ENCODE measurements at places on chromosomes 4 and X.

- no peak for DNase-seq
These were observed 44.7 kb downstream of the SETD7 start for GRCh38 chr4:139511320-139511719.

- no peak for DNase-seq
These were observed 143.7 kb downstream of the NAA11 start for GRCh38 chr4:79182209-79182608.

- no peak for DNase-seq
These were observed 246.3 kb downstream of the PPP3CA start for GRCh38 chr4:101101072-101101471.

DNA sequence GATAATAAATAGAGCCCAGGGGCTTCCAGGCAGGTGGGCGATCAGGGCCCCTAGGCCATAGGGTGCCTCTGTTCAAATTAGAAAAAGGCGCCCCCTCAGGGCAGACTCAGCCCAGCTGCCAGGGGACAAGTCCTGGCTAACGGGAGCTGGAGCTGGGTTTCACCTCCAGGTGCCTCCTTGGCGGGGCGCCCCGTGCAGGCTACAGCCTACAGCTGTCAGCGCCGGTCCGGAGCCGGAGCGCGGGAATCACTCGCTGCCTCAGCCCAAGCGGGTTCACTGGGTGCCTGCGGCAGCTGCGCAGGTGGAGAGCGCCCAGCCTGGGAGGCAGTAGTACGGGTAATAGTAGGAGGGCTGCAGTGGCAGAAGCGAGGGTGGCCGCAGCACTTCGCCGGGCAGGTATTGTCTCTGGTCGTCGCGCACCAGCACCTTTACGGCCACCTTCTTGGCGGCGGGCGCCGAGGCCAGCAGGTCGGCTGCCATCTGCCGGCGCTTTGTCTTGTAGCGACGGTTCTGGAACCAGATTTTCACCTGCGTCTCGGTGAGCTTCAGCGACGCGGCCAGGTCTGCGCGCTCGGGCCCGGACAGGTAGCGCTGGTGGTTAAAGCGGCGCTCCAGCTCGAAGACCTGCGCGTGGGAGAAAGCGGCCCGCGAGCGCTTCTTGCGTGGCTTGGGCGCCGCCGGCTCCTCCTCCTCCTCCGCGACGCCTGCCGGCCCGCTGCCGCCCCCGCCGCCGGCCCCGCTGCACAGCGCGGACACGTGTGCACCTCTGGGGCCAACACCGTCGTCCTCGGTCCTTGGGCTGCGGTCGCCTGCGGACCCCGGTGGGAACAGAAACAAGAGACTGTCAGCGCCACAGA, 2.4 kb downstream of the NKX3-2 start:
- DNase-seq: no peak

DNA sequence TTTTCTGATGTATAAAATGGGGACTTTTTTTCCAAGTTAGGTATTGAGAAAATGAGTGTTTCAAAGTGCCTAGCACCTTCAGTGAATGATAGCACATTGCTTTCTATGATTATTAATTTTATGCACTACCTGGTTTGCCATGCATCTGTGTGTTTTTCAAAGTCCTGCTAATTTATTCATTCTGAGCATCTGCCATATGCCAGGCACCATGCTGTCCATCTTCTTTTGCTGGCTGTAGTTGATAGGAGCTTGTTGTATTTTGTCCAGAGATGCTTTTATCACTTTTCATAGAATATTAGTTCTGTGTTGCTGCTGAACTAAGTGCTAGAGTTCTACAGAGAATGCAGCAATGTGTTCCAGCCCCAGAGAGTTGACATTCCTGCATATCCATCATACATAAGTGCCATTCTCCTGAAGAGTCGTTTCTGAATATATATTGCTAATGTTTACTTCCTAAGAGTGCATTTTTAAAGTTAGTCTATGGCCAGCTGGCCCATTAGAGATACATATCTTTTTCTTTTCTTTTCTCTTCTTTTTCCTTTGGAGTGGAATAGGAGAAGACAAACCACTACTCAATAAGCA, 49.0 kb upstream of the CLNK start:
- DNase-seq: no peak

- DNase-seq: no peak
These were observed 95.8 kb downstream of the HMX1 start for GRCh38 chr4:8775751-8776355.

DNA sequence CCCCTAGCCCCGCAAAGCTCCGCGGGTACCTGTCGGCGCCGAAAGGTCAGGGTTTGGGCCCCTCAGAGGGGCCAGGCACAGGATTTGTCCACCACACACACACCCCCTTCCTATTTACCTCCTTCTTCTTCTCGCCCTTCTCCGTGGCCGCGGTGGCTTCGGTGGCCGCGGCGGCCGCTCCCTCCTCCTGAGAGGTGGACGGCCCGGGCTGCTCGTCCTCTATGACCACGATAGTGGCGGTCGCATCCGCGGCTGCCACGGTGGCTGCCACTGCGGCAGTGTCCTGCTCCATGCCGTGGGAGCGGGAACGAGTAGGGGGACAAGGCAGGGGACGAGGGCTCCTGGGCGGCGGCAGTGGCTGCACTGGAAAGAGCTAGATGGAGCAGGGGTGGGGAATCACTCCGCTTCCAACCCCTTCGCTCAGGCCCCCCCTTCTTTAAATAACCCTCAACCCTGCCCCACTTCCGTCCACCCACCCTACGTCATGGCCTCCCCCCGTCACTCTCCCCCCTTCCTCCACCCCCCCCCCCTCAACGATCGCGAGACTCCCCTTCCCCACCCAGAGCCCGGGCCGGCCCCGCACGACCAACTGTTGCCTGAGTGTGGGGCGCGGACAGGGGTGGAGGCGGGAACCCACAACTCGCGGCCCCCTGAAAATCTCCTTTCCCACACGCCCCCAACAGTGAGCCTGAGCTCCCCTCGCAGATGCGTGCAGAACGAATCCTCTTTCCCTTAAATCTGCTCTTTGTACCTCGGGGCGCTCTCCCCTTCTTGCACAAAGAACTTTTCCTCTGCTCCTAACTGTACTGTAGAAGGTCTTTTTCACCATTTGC, at the start of gene SMARCA1:
Gene SMARCA1, minus strand, starts transcription at position 412 of the 833 bp plus-strand sequence. Its CDS starts 120 bp downstream, at position 292.
- peak; percentile 64 for DNase-seq

DNA sequence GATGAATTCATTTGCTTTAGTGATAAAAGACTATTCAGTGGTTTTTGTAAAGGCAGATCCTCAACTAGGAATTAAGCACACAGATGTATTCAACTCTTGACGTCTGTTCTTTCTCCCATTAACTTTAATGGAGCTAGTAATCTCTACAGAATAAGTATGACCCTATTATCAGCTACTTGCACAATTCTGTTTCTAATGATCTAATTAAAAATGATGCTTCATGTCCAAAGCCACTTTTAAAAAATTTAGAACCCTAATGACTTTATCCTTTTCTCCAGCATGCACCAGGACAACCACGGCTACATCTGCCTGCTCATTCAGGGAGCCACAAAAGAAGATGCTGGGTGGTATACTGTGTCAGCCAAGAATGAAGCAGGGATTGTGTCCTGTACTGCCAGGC, 85.4 kb downstream of the CBR4 start:
- DNase-seq: no peak

GRCh38 chr4:108483079-108483478, 137.3 kb upstream of the RPL34 start:
- no peak for DNase-seq

- no peak for DNase-seq
These were observed 100.6 kb upstream of the F9 start for GRCh38 chrX:139429913-139430312.

DNA sequence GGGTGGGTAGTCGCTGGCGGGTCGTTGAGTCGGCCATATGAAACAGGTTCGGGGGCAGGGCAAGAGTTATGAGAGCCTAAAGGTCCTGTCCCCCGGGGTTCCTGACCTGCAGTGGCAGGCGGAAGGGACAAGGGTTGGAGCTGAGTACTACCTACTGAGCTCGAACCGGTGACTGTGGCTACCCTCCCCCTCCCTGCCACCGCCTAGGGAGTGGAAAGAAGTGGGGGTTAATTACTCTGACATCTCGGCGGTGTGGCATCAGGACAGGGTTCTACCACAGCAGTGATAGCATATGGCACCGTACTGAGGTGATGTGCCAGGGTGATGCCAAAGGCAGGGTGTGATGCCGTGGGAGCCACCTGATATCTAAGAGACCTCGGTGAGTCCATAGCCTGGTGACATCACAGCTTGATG, 307 bp downstream of the ATG4A start:
- peak; percentile 5 for DNase-seq

DNA sequence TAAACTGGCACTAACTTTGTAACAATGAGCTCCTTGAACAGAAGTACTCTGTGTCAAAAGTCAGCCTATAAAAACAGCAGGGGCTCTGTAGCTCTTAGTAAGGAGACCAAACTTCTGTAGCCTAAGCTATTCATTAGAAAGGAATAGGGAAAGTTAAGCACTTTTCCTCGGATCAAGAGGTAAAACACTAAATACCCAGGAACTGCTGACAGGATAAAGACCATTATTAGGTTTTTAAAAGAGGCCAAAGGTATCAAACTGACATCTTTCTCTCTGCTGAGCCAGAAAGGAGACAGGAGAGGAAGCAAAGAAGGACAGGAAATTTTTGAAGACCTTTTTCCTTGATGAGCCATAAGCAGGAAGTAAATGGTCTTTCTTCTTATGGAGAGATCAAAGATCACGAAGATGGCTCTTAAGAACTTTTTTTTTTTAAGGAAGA, 31.9 kb downstream of the ANAPC10 start:
- DNase-seq: no peak

DNA sequence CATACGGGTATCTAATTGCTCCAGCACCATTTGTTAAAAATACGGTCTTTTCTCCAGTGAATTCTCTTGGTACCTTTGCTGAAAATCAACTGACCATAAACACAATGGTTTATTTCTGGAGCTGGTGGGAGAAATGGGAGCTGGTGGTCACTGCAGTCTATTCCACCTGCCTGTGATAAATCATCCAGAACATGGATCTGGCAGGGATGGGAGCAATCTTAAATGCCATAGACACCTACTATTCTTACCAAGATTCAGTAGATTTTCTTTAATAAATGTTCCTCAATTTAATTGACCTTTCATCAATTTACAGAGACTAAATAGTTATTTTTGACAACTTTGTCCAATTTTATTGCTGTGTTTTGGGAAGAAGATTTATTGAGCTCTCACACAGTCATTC, 68.1 kb downstream of the SLC9A7 start:
- DNase-seq: no peak

- no peak for DNase-seq
These were observed 77.7 kb downstream of the MAP9 start for GRCh38 chr4:155299103-155299502.

GRCh38 chr4:141652161-141652778, 15.9 kb downstream of the IL15 start:
- no peak for DNase-seq

- DNase-seq: no peak
These were observed 52.2 kb downstream of the EFNB1 start for GRCh38 chrX:68880846-68881552.

DNA sequence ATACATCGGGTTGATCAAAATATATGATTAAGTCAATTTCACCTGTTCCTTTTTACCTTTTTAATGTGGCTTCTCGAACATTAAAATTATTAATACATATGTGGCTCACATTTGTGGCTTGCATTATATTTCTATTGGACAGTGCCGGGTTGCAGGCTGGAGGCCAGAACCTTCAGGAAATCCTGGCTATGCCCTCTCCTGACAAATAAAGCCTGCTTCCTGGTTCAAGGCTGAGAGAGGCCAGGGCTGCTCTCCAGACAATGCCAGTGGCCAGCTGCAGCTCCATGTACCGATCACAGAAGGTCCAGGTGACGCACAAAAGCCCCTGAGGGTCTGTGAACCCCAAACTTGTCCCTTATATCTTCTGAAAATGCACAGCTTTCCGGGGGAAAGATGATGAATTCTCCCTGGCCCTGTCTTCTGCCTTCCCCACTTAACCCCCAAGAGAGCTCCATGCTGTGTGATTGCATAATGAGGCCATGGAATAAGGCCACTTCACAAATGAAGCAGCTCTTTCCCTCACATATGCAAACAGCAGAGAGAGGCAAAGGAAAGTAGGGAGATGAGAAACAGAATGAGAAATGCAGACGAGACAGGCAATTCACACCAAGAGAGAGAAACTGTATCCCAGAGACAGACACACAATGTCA, 241.2 kb downstream of the BCOR start:
- DNase-seq: no peak

DNA sequence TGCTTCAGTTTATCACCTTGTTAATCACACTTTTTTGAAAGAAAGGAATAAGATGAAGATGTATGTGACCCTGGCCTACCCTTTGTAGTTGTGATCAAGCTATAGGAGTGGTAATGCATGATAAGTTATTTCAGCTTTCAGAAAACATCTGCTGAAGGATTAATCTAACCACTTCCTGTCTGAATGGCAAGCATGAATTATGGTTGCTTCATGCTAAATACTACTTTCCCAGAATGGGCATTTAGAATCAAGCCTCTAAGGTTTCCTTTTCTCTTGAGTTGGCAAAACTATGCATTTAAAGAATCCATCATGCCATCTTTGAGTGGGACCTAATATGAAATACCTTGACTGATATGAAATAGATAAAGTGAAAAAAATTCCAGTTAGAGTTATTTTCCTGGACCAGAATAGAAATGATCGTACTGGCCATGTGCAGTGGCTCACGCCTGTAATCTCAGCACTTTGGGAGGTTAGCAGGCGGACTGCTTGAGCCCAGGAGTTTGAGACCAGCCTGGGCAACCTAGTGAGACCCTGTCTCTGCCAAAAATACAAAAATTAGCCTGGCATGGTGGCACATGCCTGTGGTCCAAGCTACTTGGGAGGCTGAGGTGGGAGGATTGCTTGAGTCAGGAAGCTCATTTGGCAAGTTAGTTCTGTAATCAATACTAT, 59.1 kb downstream of the ANXA3 start:
- no peak for DNase-seq

GRCh38 chr4:103197765-103198110, 405 bp downstream of the CENPE start:
- no peak for DNase-seq

- DNase-seq: no peak
These were observed 221.0 kb upstream of the NWD2 start for GRCh38 chr4:37023504-37023903.

DNA sequence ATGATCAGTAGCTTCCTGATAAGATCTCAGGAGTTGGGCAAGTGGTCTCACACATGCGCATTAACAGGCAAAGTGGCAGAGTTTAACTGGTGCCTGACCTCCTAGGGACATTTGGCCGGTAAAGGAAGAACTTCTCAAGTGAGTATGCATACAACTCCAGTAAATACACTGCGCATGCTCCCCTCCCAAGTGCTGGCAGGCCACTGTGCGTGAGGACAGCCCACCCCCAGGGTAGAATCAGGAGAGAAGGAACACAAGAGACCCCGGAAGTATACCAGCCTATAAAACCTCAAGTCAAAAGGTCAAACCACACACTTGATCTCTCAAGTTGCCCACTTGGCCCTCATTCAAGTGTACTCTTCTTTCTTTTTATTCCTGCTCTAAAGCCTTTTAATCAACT, 225.5 kb upstream of the ANKRD50 start:
- no peak for DNase-seq
